ENCODE measurements at places on chromosomes 7 and 10.

DNA sequence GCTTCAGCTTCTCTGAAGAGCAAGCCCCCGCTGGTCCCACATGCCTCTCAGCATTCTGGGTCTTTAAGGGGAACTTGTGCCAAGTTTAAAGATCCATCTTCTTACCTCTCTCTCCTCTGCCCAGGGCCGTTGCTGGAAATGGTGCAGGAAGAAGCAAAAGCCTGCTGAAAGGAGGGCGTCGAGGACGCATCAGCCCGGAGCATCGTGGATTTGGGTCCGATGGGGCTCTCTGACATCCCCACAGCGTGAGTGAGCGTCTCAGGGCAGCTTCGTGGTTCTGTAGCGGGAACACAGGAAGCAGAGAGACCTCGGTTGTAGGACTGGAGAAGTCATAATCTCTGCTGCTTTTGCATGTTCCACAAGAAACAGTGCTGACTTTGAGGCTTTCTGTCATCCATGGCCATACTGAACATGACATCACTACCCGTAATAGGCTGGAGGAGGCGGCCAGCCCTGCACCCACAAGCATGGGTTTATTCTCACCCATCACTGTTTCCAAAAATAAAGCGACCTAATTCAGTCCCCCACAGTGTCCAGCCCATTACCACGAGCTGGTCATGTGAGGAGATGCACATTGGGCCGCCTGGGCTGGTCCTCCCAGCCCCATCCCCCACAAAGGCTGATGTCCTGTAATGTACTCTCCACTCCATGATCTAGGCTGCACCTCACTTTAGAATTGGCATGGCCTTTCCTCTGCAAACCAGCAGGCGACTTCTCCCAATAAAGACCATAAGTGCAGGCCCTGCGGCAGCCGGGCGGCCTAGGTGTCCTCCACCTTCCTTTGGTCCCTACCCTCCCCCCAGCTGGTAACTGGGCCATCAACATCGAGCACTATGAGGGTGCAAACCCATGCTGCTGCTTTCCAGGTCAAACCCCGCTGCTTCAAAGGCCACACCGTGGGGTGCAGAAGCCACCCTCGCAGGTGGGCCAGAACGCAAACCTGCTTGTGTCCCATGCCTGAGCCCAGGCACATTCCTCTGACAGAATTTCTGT, 276.9 kb downstream of the TNS3 start:
- DNase-seq = no peak

DNA sequence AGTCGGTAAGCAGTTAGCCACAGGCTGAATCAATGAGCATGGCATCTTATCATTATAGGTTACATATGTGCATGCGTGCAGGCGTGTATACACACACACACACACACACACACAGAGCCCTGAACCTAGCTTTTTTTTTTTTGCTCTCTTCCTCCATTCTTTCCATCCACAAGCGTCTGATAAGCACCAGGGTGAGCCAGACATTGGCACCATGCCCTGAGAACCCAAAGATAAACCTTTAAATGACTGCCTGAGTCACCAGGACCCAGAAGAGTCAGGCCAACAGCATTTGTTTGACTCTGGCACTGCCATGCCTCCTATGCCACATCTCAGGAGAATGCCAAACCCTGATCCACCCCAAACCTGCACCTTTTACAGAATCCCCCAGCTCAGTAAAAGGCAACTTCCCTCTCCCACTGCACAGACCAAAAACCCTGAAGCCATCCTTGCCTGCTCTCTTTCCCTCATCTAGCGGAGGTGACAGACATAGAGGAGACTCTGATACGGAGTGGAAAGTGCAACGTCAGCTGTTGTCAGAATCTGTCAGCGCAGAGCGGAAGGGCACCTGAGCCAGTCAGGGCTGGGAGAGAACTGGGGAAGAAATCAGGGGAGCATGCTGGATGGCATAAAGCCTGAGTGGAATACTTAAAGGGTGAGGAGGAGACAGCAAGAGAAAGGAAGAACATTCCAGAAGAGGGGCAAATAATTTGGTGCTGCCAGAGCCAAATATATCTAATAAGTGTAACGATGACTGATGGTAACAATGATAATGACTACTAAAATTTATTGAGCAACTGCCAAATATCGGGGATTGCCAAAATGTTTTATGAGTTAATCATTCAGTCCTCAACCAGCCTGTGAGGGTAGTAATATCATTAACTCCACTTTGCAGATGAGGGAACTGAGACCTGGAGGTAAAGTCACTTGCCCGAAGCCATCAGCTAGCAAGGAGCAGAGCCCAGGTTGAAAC, 3.2 kb downstream of the PARP12 start:
- no peak for DNase-seq

GRCh38 chr7:256461-256940, 33.5 kb upstream of the FOXL3 start:
- no peak for DNase-seq

DNA sequence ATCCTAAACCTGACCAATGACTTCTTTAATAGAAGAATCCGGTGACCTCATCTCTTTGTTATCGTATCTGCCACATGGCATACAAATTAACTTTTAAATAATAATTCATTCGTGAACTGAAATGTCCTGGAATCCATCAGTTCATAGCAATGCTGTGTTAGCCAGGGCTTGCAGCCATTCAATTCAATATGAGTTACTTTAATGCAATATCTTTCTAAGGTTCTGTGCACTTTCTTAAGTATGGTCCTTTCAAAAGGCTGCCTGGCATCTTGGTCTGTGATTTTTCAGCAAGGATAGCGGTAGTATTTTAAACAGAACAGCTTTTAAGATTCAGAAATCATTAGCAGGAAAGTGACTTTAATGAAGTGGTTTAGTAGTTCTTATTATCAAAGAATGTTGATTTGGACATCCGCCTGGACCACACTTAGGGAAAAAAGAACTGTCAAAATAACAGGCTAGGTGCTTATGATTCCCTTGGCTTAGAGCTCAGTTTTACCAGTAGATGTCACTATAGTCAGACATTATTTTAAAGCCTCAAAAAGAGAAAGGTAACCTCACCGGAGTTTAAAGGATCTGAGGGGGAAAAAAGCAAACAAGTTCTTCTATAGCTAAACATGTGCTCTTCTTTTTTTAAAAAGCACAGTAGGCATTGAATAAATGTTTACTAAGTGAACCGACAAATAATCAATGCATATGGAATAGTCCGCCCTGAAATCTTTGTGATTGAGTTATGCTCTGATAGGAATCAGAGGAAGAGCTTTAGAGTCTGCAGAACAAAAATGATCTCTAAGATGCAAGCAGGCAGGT, 22.7 kb downstream of the SLC35G1 start:
- no peak for DNase-seq

All from HL-60 (cell line).